ENCODE measurements at places on chromosomes 2 and 18.

- no peak for DNase-seq
These were observed 18.3 kb downstream of the TRPM8 start for GRCh38 chr2:233935426-233935825.

DNA sequence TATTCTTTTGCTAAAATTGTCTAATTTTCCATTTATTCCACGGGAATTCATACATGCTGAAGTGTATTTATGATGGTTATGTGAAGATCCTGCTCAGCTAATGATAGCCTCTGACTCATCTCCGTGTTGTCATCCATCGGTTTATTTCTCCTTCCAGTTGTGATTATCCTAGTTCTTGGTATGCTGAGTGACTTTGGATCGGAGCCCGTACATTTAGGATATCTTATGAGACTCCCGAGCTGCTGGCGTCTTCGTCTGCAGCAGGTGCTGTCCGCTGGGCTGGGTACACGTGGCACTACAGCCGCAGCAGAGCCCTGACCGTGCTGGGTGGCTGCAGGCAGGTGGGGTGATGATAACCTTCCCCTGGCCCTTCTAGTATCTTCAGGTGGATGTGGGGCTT is 40.1 kb upstream of the GALR1 start:
- no peak for DNase-seq

GRCh38 chr2:63613391-63613901 is 24.7 kb downstream of the MDH1 start:
- no peak for DNase-seq

DNA sequence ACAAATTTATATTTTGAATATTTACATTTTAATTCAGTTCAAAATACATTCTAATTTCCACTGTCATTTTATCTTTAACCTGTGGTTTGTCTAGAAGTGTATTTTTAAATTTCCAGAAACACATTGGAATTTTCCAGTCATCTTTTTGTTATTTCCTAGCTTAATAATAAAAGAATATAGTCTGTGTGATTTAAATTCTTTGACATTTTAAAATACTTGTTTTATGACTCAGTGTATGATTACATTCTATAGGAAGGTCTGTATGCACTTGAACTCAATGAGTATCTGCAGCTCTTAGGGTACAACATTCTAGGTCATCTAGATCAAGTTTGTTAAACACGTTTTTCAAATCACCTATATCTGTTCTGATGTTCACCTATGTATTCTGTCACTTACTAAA is 88.3 kb upstream of the MBOAT2 start:
- no peak for DNase-seq

DNA sequence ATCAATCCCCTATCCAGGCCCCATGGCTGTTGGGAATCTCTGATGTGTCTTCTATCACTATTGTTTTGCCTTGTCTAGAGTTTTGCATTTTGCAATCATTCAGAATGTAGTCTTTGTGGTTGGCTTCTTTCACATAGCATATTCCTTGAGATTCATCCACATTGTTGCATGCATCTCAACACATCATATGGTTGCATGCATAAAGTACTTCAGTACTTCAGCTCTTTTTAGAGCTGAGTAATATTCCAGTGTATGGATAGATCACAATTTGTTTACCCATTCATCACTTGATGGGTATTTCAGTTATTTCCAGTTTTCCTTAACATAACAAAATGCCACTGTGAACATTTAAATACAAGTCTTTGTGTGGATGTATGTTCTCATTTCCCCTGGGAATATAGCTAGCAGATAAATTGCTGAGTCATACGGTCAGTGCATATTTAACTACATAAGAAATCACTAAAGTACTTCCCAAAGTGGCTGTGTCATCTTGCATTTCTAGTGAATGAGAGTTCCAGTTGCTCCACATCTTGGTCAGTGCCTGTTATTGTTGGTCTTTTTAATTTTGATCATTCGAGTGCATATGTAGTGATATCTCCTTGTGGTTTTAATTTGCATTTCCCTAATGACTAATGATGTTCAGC is 138.8 kb downstream of the BCL11A start:
- no peak for DNase-seq

GRCh38 chr18:51092117-51092516 is 62.1 kb downstream of the SMAD4 start:
- DNase-seq: no peak

GRCh38 chr2:96095116-96095636 is 21.2 kb downstream of the ADRA2B start:
- no peak for DNase-seq

DNA sequence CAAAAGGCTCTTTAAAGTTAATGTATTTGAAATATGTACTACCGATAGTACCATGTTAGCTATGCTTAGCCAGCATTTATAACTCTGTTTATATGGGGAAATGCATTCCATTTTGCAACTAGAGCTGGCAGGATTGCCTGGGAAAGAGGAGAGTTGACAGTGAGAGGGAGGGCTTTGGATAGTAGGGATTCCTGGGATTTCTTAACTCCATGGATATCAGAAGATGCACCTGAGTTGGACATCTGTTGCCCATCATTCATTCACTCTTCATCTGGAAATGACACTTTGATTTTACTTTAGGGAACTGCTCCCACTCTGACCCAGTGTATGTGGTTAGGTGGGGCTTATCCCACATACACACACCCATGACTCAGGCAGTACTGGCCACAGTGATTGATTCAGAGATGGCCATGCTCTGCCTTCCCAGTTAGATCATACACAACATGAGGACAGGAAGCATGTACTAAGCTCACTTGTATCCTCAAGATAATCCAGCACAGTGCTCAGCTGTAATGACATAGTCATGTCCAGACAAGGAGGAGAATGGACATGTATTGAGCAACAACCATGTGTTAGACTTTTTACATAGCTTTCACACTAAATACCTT is 248.8 kb downstream of the MREG start:
- DNase-seq: no peak

DNA sequence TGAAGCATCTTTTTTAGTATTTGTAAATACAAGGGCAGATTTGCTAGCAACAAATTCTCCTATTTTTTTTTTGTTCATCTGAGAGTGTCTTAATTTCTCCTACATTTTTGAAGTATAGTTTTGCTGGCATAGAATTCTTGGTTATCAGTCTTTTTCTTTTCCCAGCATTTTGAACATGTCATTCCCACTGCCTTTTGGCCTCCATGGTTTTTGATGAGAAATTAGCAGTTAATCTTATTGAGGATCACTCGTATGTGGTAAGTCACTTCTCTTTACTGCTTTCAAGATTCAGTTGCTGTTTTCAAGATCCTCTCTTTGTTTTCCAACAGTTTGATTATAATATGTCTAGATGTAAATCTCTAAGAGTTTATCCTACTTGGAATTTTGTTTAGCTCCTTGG is 16.9 kb upstream of the RNF149 start:
- DNase-seq: no peak

- no peak for DNase-seq
These were observed 72.9 kb downstream of the CCBE1 start for GRCh38 chr18:59624369-59624765.

DNA sequence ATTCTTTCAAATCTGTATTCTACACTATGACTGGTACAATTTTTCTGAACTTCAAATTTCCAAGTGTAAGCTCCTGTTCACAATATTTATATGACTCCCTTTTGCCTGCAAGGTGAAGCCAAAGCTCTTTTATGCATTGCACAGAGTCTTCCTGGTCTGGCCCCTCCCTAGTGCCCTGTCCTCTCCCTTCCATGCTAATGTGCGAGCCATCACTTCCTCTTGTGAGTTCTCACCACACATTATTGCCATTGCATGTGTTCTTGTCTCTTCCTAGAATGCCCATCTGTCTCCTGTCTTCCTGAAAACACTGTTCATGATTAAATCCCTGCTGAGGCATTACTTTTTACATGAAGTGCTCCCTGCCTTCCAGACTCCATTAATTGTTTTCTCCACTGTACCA is 169.9 kb downstream of the MC4R start:
- no peak for DNase-seq

DNA sequence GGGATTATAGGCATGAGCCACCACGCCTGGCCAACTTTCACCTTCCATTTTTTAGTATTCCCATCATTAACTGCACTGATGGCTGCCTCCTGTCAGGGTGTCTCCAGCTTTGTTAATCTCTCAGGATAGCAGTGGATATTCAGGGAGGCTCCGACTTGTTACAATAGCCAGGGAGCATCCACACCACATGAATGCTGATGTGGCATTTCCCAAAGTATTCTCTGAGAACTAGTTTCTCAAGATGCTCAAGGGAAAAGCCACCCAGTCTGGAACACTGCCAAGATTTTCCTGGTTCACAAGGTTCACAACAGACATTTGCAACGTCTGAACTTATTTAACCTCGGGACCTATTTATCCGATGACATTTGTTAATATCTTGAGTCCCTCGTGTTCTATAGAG is 33.8 kb downstream of the ZNF519 start:
- no peak for DNase-seq

DNA sequence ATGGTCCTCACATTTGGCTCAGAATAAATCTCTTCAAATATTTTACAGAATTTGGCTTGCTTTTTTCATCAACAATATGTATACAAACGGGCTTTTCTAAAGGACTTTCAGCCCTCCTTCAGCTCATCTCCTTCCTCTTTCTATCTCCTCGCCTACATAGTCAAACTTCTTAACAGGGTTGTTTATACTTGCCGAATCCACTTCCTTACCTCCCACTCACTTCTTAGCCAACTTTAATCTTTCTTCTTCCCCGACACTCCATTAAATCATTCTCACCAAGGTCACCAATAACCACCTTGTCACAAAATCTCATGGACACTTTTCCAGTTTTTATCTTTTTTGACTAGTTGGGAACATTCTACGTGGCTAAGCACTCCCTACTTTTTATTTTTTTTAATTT is 325.2 kb downstream of the PLCL1 start:
- DNase-seq: no peak

- DNase-seq: no peak
These were observed 114.3 kb downstream of the LNPK start for GRCh38 chr2:175887776-175888175.

DNA sequence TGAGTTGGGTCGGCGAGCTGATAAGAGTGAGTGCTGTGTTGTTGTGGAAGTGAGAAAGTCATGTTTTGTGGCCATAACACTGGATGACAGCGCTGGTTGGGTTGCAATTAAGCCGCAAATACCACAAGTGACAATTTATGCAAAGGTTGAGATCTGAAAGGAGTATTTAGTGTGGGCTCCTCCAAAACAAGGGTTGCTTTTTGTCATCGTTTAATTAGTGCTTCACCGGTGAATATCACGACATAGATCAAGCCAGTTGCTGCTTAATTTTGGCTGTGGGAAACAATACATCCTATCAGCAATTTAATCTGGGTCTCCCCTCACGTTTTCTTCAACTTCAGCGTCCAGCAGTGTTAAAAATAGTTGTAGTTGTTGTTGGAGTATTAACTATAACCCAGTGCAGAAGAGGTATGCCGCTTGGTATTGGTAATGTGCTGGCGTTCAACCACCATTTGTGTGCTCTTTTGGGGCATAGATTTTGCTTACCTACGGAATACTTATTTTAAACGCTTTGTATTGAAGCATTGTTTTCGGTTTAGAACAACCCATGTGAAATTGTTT is 662 bp downstream of the ACVR2A start:
- DNase-seq: peak; percentile 32

GRCh38 chr2:137500599-137500998 is 463.7 kb upstream of the HNMT start:
- DNase-seq: no peak

DNA sequence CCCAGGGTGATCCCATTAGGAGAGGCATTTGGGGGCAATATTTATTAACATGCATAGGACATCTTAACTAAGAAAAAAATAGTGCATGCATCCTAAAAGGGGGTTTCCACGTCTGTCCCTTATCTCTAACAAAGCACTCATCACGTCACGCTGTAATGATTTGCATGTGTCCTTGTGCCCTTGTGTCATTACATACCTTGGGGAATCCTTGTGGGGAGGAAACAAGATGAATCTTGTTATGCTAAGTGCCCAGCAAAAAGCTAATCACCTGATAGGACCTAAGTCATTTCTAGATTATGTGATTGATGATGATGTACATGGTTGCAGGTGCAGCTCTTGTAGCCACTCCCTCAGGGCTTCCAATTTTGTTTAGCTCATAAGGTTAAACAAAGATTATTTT is 250.9 kb downstream of the FBXO15 start:
- DNase-seq: no peak

GRCh38 chr2:88955607-88956006 is 264.1 kb downstream of the RPIA start:
- no peak for DNase-seq

DNA sequence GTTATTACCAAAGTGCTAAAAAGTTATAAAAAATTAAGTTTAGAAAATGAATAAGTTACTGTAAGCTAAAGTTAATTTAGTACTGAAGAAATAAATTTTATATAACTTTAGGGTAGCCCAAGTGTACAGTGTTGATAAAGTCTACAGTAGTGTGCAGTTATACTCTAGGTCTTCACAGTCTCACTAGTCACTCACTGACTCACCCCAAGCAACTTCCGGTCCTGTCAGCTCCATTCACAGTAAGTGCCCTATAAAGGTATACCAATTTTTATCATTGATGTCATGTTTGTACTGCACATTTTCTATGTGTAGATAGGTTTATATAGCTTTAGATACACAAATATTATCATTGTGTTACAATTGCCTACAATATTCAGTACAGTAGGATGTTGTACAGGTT is 518.3 kb upstream of the PIK3C3 start:
- DNase-seq: no peak

DNA sequence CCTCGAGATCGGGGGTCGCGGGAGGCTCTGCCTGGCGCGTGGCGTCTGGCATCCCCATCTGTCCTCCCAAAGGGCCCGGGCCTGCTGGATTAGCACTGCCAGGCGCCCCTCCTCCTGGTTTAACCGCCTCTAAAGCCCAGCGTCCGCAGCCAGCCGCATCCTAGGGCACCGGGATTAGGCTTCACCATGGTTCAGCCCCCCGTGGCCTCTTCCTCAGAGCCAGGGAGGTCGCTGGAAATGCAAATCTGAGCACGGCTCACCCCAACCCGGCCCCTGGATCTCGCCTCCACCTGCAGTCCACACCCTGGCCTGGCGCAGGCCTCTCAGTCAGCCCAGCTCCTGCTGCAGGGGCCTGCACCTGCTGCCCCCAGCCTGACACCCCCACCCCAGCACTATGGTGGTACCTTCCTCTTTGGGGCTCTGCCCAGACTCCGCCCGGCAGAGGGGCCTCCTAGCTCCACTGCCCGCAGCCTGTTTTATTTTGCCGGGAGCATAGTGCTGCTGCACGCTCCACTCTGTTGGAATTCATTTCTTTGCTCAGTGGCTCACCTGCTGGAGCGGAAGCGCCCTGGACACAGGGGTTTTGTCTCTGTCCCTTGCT is 13.2 kb downstream of the PRELID3A start:
- no peak for DNase-seq

- DNase-seq: no peak
These were observed 15.6 kb upstream of the KLF11 start for GRCh38 chr2:10027660-10028330.

GRCh38 chr2:102514061-102514785 is 41.2 kb downstream of the SLC9A4 start:
- no peak for DNase-seq
